Activated gamma-delta T cell treated with Interleukin-2 at 50 U/mL for 16 hours (primary cell): ENCODE measurements at places on chromosomes 1 and 21.

DNA sequence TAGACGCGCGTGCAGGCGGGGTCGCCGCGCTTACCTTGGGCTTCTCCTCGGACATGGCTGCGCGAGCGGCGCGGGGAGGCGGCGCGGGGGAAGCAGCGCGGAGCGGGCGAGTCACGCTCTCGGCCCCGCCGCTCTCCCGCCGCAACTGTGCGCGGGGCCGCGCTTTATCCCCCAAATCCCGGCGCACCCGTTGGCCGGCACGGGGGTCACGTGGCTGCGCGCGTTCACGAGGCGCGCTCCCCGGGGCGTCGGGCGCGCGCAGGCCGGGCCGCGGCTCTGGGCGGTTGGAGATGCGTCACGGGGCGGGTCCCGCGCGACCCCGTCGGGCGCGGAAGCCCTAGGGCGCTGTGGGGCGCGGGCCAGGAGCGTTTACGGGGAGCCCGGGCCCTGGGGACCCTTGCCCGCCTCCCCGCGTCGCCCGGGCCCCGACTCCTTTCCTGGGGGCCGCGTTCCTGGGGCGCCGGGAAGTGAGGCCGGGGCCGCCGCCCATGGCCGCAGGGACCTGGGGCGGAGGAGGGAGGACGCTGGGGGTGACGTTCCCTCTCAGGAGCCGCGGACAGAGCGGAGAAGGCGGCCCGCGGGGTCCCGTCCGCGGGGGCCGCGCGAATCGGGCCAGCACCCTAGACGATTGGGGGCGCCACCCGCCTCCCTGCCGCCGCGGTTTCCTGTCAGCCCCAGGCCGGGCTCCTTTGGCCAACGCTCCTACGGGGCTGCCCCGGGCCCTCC, at the start of gene SUMO3:
Gene SUMO3, minus strand, starts transcription at position 149 of the 726 bp plus-strand sequence. Its CDS starts 94 bp downstream, at position 55.
- DNase-seq = peak; percentile 81

DNA sequence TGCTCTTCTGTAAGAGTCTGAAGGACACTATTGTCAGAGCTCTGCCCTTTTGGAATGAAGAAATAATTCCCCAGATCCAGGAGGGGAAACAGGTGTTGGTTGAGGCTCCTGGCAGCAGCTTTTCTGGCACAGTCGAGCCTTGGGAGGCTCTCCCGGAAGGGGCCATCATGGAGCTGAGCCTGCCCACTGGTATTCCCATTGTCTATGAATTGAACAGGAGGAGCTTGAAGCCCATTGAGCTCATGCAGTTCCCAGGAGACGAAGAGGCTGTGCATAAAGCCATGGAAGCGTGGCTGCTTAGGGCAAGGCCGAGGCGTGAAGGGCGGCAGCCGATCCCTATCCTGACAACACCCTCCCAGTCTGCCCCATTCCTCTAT, 26.6 kb downstream of the UBE4B start:
- DNase-seq = no peak

- DNase-seq = no peak
Observed at GRCh38 chr1:224431726-224432125, 2.9 kb downstream of the WDR26 start.

- DNase-seq = no peak
Observed at GRCh38 chr1:155504207-155504606, 58.4 kb downstream of the ASH1L start.

DNA sequence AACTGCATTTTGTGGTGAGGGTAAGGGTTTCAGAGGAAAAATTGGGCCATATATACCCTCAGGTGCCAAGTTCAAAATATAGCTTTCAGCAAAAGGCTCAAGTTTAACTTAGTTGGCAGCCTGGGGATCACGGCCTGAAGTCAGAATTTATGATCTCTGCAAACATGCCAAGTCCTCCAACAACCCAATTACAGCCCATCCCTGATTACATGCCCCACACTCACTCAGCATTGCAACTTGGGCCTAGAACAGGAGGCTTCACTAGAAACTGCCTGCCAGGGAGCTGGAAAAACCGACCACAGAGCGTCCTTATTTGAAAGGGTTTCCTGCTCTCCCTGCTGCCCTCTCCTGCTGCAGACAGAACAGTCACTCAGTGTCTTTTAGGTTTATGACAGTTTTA, 12.4 kb downstream of the FYB2 start:
- DNase-seq = no peak

GRCh38 chr1:201447903-201448871, 20.8 kb downstream of the PHLDA3 start:
- peak; percentile 56 for DNase-seq

GRCh38 chr1:243580072-243580471, 270.0 kb downstream of the AKT3 start:
- DNase-seq = no peak

DNA sequence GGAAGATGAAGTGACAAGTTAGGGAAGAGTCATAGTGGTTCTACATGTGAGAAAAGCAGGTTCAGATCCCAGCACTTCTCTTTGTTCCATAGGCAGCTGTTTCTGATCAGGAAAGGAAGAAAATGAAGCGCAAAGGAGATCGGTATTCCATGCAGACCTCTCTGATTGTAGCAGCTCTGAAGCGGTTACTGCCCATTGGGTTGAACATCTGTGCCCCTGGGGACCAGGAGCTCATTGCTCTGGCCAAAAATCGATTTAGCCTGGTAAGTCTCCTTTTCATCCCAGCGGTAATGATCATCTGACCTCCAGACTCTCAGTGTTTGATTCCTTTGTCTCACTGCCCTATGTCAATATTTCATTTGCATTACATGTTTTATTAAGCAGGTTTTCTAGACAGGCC, 173.6 kb downstream of the ZP4 start:
- no peak for DNase-seq

GRCh38 chr1:3471356-3472087, 17.1 kb downstream of the ARHGEF16 start:
- DNase-seq = no peak

DNA sequence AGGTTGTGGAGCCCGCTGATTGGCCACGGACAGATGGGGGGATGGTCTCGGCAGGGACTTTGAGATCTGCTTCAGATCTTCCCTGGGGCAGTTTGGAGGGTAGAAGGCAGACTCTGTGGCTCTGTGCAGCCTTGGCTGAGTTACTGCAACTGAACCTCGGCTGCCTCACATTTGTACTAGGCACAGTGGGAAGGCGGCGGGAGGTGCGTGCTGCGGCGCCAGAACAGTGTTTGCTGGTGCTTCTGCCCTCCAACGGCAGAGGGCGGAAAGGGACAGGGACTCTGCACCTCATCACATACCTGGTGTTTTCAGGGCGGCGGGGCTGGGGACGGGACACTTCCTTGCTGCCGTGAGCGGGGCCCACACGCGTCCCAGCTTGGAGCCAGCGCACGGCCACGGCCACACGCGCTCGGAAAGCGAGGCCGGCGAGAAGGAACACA, 26.2 kb downstream of the SLC66A1 start:
- DNase-seq = no peak

DNA sequence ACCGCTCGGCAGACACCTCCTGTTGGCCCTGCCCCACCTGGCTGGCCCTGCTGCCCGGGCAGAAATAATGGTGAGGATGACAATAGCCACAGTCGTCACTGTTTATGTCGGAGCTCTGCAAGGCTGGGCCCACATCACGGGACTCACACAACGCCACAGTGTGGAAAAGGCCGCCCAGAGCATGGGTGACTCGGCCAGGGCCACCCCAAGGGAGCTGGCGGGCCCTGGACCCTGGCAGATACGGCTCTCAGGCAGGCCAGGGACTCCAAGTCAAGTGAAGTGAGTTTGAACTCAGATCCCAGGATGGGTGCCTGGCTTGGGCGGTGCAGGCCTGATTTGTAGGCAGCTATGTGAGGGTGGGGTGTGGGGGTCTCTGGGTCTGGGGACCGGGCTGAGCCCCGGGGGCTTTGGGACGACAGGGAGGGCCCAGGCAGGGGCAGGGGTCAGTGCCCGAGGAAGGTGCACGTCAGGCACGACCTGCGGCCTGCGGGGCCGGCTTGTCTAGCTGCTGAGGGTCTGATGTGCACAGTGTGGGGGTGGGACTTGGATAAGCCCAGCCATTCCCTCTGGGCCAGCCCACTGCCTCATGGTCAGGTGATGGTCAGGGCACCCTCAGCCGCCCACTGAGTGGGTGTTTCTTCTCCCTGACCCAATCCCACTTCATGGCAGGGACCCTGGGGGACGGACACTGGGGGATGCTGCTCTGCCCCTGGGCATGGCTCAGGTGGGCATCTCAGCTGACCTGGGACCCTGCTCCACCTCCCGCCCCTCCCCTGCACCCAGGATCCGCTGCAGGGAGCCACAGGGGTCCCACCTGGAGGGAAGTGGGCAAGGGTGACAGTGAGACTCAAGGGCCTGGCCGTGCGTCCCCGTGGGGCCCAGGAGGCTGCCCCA, 1.0 kb downstream of the RNF223 start:
- DNase-seq = no peak

GRCh38 chr1:229714964-229715603, 89.0 kb downstream of the URB2 start:
- DNase-seq = peak; percentile 12

DNA sequence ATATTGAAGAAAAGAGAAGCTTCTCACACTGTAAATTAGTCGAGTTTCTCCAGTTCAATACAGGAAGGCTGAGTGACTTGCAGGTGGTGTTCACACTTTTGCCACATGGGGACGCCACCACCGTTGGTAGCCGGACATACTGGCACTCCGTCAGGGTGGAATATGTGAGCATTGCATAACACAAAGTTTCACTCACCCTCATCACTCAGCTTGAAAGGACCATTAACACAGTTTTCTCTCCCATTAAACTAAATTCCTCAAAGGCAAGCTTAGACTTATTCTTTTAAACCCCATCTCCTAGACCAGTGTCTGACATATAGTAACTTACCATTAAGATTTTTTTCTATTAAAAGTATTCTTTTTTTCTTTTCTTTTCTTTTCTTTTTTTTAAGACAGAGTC, 105.3 kb upstream of the SERBP1 start:
- peak; percentile 12 for DNase-seq

GRCh38 chr1:5296095-5296494, 641.7 kb downstream of the AJAP1 start:
- DNase-seq = no peak

- no peak for DNase-seq
Observed at GRCh38 chr1:53810007-53810406, 28.1 kb downstream of the NDC1 start.

DNA sequence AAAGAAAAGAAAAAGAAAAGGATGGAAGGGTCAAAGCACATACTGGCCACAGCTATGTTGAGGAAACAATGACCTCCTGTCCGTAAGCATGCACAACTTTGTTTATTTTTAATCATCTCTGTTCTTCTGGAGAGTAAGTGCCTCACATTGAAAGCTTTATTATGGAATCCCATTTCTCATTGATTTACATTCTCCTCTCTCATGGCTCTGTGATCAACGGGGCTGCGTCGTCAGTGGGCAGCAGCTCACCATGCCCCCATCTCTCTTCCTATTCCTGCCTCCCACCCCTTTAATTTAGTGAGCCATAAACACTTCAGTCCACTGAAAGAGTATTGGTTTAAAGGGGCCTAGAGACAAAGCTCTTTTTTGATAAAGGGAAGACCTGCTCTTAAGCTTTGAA, 98.9 kb downstream of the KAZN start:
- no peak for DNase-seq

DNA sequence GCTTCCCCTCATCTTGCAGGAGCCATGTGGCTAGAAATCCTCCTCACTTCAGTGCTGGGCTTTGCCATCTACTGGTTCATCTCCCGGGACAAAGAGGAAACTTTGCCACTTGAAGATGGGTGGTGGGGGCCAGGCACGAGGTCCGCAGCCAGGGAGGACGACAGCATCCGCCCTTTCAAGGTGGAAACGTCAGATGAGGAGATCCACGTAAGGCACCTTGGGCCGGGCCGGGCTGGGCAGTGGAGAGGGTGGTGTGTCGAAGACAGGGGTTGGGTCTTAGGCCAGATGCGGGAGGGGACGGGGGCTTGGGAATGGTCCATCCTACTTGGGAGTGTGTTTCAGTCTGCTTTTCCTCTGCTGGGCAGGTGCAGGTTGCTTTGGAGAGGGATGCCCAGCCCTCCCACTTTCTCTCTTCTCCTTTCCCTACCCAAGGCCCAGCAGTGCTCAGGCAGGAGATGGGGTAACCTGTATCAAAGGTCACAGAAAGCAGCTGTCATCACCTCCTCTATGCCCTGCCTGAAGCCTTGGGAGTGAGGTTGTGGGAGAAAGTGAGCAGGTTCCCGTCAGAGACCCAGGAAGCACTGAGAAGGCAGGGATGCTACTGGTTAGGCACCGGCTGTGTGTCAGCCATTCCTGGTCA, 18.9 kb downstream of the EPHX1 start:
- no peak for DNase-seq

GRCh38 chr1:3742439-3743298, 9.6 kb upstream of the CCDC27 start:
- no peak for DNase-seq

GRCh38 chr1:214634267-214634666, 31.3 kb downstream of the CENPF start:
- DNase-seq = no peak

DNA sequence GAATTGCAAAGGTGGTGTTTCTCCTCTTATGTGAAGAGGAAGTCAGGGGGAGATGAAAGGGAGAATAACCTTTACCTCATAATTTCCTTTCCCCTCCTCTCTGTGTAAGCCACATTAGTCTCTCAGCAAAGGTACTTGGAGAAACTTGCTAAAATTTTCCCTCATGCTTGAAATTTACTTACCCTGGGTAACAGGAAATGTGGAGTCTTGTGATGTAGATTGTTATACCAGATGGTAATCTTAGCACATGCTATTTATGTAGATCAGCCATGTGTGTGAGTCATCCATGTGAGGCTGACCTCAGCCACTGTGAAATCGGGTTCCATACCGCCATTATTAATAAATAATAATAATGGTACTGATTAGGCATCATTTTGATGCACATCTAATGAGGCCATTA, 128.4 kb downstream of the TGFB2 start:
- no peak for DNase-seq

- DNase-seq = no peak
Observed at GRCh38 chr1:30807318-30808066, 49.9 kb upstream of the LAPTM5 start.

DNA sequence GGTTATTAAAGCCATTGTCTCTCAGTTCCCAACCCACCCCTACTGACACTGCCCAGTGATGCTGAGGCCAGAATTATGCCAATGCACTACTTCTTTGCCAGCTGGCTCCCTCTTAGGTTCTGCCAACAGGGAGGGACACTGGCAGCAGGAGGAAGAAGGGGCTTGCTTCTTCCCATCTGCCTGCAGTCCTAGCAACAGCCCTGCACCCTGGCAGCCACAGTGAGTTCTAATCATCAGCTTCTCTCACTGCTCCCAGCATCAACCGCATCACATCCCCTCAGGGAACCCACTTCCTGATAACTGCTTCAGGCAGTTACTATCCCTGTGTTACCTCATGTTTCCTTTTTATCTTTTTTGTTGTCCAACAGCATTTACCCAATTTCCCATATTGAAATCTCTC, 86.2 kb downstream of the UBR4 start:
- peak; percentile 34 for DNase-seq

DNA sequence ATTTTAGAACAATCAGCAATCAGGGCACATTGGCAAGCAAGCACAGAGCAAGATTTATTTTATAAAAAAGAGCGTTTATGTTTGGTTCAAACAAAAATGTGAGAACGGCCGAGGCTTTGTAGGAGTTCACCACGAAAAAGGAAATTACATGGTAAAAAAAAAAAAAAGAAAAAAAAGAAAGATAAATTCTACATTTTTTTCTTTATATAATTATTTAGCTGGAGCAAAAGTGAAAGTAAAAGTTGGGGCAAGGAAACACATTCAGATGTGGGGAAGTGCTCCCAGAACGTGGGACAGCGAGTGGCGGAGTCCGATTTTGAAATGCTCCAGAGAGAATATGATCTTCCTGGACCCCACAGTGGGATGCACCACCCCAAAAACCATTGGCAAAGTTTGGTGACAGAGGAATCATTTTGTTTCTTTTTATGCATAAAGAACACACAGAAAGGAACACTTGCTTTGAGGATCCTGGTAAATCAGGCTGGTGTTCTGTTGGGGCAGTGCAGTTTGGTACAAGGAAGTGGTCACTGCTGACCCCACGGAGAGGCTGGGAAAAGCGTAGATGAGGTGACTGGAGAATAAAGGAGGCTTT, 16.3 kb upstream of the ATP5PO start:
- DNase-seq = no peak
